ENCODE measurements at places on chromosomes 5 and 9.

DNA sequence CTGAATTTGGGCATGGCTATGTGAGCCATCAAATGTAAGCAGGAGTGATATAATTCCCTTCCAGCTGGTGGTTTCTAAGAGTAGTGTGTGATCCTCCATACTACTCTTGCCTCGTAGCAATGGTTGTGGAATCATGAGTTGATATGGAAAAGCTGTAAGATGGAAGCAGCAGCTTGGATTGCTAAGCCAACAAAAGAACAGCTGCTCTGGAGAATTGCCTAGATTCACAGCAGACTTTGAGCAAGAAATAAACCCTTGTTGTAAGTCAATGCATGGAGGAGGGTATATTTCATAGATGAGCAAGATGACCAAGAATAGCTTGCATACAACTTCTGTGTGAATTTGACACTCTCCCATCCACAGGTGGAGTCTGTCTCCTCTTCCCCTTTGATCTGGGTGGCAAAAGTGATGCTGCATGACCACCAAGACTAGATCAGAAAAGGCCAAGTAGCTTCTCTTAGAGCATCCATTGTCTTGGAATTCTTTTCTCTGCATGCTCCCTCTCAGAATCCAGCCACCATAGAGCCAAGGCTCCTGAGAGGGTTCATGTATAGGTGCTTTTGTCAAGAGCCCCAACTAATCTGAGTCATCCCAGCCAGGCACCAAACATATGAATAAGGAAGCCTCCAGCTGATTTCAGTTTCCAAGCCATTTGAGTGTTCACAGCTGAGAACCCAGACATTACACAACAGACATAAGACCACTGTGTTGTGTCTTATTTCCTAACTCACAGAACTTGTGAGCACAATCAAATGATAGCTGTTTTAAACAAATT, 79.0 kb downstream of the PRLR start:
- DNase-seq = no peak

GRCh38 chr5:161051920-161052500, 200.0 kb upstream of the ATP10B start:
- no peak for DNase-seq

- no peak for DNase-seq
These were observed 164.1 kb upstream of the SEMA6A start for GRCh38 chr5:116738615-116739261.

- DNase-seq = no peak
These were observed 803 bp downstream of the GARIN3 start for GRCh38 chr5:157165261-157165660.

- DNase-seq = no peak
These were observed 30.2 kb downstream of the SREK1 start for GRCh38 chr5:66174338-66174737.

GRCh38 chr5:172334196-172334595, 50.6 kb upstream of the UBTD2 start:
- no peak for DNase-seq

GRCh38 chr5:139037732-139038131, 160.4 kb downstream of the SIL1 start:
- DNase-seq = no peak

GRCh38 chr9:35728041-35728971, 3.7 kb downstream of the TLN1 start:
- DNase-seq = no peak

DNA sequence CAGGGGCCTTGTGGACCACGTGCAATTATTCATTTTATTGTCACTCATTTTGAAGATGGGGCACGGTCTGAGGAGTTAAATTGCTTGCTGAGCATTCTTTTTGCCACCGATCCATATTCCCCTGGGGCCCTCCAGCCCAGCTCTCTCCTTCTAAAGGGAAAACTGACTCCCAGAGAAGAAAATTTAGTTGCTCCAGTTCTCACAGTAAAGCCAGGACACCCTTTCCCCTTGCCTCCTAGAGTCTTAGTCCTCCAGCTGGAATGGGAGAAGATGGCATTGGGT, 1.0 kb upstream of the PANK3 start:
- DNase-seq = no peak

- no peak for DNase-seq
These were observed 425.3 kb downstream of the CSNK1G3 start for GRCh38 chr5:123937230-123937629.

GRCh38 chr9:72984226-72984947, 31.5 kb upstream of the ALDH1A1 start:
- no peak for DNase-seq

DNA sequence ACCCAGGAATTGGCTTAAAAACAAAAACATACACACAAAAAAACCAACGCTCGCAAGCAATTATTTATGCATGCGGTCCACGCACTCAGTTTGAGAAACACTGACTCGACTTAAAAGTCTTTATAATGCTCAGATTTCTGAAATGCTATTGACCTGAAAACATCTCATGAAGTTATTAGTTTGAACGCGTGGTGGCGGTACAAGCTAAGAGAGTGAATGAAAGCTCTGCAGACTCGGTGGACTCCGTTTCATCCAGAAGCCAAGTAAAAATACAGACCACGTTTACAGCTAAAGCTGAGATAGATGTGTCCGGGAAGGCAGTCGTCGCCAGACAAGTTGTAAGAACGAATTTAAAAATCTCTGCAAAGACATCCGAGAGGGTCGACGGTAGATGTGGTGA, at the start of gene PCDHB6:
PCDHB6 (plus strand) TSS at position 246 of the 400 bp plus-strand sequence. CDS start 201 bp downstream, outside the sequence.
- DNase-seq = no peak

DNA sequence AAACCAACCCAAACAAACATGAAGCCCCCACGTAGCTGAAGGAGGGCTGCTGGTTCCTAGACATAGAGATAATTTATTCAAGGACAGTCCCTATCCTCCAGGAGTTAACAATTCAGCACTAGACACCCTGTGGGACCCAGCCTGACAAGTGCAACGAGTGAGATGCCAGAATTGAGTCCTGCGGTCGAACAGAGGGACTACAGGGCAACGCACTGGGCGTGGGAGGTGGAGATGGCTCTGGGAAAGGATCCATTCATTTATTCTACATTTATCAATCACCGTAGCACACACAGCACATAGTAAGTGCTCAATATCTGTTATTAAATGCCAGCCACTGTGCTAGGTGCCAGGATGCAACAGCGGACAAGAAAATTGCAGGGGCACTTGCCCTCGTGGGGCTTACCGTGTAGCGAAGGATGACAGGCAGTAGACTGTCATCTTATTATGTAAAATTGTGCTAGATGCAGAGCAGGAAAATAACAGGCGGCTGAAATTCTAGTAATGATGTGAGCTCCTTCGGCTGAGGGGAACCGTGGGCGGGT, 855 bp upstream of the ARHGAP26 start:
- DNase-seq = no peak

- no peak for DNase-seq
These were observed 1603.4 kb downstream of the MAT2B start for GRCh38 chr5:165108809-165109208.

- no peak for DNase-seq
These were observed 7.5 kb upstream of the ANKRD33B start for GRCh38 chr5:10556289-10556807.

DNA sequence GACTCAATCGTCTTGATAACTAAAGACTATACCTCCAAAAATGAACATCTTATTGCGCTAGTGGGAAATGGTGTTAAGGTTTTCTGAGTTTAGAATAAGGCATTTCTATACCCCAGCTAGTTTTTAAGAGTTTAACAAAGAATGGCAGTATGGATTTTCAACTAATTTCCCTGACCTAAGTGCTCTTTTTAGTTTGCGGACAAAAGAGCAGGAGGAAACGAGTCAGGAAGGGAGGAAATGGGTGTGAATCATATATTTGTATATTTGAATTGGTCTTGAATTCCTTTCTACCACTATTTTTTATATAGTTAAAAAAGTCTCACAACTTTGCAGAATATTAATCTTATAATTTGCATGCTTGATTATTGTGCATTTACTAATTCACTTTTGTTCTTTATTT, 516.3 kb upstream of the ZNF608 start:
- DNase-seq = no peak

GRCh38 chr5:169052207-169052606, 248.7 kb downstream of the SLIT3 start:
- DNase-seq = no peak

GRCh38 chr9:96655198-96655851, at the start of gene PRXL2C:
PRXL2C (minus strand) TSS chr9:96655317; CDS start chr9:96655281, 36 bp downstream.
- peak; percentile 68 for DNase-seq

- no peak for DNase-seq
These were observed 296.7 kb downstream of the ARL15 start for GRCh38 chr5:54013556-54014194.

DNA sequence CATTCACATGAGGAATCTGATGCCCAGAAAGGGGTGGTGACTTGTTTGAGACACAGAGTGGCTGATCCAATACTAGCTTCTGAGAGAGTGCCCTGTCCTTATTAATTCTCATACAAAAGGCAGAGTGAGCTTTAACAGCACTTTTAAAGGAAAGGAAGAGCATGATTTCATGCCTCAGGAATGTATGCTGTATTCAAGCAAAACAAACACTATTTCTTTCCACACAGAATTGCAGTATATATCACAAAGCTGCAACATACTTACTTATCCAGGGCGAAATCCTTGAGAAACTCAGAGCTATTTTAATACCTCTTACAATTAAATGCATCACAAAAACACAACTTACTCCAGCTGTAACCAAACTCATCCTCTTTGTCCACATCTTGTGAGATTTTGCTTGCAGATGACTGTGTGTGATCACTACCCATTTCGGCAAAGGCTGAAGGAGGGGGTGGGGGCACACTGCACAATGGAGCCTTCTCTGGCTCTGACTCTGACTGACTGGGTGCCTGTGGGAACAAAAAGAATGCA, 139.8 kb downstream of the MPDZ start:
- DNase-seq = peak; percentile 91

GRCh38 chr9:125239631-125240597, 1.2 kb downstream of the HSPA5 start:
- DNase-seq = no peak

- DNase-seq = no peak
These were observed 42.7 kb upstream of the ANGPTL2 start for GRCh38 chr9:127165116-127165515.

DNA sequence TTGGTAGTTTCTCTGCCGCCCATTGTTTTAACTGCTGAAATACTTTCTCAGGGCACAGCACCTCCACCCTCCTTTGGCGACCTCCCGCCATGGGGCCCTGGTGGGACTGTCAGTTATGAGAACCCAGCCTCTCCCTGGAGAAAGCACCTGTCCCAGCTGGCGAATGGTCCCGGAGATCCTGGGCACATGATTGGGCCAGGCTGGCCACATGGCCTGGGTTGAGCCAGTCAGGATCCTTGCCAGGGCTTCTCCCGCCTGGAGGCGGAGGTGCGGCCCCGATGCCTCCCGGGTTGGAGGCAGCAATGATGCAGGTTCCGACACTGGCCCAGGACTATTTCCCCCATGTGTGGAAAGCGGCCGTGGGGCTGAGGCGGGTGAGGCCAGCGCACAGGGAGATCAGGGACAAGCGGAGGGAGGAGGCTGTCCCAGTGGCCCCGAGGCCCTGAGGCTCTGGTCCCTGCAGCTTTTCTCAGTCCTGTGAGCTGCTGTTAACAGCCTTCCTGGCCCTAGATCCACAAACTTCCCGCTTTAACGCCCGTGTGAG, 13.6 kb downstream of the UNC5A start:
- DNase-seq = peak; percentile 87

DNA sequence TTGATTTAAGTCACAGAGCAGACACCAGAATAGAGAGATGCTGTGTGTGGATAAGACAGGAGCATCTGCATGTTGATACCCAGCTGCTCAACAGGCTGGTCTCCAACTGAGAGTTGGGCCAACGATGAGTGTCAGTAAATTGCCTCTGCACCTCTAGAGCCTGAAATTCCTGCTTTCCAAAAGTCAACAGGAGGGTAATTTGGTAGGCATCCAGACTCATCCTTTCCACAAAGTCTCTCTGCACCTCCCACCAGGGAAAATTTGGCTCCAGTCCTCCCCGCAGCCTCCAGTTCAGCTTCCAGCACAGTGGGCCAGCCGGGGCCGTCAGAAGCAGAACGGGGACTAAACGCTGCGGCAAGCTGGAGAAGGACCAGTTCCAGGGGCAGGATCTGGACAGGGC, 136.9 kb downstream of the RFK start:
- DNase-seq = no peak

DNA sequence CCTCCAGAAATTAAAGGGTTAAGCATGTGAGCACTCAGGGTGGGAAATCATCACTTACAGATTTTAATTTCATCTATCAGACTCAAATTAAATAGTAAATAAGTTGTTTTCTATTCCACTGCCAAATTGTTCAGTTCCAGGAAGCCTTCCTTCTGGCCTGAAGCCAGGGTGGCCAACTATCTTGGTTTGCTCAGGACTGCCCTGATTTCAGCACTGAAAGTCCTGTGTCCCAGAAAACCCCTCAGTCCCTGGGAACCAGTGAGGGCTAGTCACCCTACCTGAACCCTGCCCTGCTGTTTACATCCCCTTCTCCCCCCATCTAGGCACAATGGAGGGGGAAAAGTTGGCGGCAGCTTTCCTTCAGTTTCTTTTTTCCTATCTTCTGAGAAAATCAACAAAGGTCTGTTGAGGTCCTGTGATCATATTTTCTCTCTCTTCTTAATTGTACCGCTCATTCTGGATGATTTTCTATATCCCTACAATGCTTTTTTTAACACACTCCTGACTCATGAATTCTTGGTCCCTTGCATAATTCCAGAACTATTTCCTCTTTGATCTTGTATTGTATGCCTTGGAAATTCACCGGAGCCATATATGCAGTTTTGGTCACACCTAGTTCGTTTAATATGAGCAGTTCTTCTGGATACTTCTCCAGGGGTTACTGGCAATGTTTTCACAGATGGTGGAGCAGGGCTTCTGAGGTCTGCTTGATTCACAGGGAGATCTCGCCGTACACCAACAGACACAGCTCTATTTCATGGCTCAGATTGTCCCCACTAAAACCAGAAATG, 103.8 kb downstream of the MAP1B start:
- peak; percentile 42 for DNase-seq

GRCh38 chr9:121781701-121782464, 130.4 kb downstream of the DAB2IP start:
- no peak for DNase-seq

DNA sequence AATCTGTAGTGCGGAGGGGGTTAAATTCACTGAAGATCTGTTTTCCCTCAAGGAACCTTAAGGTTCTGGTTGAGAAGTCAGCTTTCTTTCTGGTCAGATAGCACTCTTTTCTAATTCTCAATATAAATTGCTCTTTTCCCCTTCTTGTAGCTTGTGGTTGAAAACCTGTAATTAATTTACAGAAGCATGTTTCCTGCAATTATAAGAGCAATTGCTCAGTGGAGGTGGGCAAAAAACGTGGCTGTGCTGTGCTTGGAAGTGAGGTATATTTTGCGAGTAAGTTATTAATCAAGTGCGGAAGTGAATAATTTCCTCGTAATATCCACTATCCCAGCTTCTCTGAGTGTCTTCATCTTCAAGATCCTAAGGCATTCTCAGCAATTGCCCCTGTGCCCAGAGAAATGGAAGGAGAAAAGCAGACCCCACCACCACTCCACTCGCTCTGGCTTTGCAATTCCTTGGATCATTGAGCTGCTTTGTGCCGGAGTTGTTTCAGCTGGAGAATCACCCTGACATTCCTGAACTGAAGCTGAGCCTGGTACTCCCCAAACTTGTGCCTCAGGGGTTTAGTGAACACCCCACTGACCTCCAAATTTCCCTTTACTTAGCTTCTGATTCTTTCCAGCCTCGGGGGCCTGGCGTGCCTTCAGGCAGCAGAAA, 140.6 kb downstream of the LRRC70 start:
- DNase-seq = no peak

Measured in posterior cingulate gyrus (tissue), 11 donors.